ENCODE measurements at places on chromosomes 5 and 9.

- DNase-seq, result no peak
Measured at GRCh38 chr5:132754947-132755346, 7.7 kb downstream of the CCNI2 start.

- DNase-seq, result no peak
Measured at GRCh38 chr5:157312492-157312891, 46.6 kb downstream of the CYFIP2 start.

- no peak for DNase-seq
Measured at GRCh38 chr9:114501796-114502682, 3.2 kb downstream of the WHRN start.

DNA sequence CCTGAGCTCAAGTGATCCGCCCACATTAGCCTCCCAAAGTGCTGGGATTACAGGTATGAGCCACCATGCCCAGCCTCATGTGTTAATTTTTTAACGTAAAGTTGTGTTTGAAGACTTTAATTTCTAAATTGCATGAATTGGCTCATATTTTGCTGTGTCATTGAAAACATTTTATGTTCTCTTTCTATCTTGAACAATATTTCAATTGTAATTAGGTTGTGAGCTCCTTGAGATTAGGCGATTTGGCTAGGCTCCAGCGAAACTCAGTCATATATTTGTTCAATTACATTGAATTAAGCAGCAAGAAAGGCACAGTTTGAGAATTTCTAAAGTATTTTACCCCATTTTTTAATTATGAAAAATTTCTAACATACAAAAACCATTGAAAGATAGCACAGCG lies 34.0 kb downstream of the GAPVD1 start:
- no peak for DNase-seq

GRCh38 chr9:85392260-85392659 lies 349.5 kb downstream of the AGTPBP1 start:
- DNase-seq, result no peak

DNA sequence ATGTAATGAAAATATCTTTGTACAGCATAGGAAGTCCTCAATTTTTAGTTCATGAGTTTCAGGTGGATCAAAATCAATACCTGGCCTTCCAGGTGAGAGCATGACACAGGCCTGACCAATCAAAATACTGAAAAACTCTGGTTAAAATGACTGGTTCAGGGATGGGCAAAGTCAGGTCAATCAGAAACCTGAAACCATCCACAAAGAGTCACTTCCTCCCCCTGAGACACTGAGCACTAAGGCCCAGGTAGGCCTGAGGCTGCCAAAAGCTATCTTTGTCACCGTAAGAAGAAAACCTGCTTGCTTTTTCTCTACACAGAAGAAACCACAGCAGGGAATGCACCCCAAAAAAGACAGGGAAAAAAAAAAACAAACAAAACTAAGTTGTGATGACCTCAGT lies 444.8 kb downstream of the TLR4 start:
- DNase-seq, result no peak

DNA sequence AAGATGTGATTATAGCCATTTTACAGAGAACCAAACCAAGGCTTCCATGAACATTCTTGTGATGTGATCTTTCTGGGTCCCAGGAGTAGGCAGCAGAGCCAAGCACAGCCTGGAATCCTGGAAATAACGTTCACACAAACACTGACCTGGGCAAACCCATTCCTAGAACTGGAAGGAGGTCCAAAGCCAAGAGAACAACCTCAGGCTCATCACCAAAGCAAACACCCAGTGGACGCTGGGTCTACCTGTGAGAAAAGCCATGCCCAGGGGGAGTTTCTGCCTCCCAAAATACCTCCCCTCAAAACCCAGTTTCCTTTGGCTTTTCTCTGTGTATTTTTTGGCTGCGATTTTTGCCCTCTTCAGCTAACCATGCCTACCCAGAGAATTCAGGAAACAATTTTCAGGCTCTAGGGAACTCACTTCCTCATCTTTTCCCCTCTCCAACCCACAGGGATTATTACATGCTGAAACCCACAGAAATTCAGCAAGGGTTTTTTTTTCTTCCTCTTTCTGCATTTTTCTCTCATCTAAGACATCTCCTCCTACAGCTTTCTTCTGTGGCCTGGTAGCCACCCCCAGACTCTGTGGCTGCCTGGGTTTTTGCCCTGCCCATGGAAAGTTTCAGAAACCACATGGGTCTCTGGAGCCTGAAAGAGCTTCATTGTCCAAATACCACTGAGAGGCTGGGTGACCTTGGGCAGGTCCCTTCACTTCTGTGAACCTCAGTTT lies 75.0 kb downstream of the TNC start:
- DNase-seq, result no peak

DNA sequence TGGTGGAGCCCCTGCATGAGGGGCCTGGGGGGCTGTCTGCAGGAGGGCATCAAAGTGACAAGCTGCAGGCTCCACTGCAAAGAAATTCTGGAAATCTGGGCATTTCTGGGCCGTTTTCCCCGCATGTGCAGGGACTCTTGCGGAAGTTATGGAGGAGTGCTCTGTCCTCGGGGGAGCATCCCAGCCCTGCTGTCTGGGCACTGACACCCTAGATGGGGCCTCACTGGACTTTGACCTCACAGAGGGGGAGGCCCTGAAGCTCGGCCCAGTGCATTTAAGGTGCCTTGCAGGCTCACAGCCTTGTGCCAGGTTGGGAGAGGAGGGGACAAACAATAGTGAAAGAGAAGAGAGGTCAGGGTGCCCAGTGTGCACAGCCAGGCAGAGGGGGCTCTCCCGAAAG lies 35.4 kb downstream of the LHX3 start:
- no peak for DNase-seq

GRCh38 chr9:77753180-77753579 lies 105.1 kb upstream of the GNA14 start:
- DNase-seq, result no peak

GRCh38 chr9:17082343-17083064 lies 52.3 kb upstream of the CNTLN start:
- DNase-seq, result peak; percentile 73

DNA sequence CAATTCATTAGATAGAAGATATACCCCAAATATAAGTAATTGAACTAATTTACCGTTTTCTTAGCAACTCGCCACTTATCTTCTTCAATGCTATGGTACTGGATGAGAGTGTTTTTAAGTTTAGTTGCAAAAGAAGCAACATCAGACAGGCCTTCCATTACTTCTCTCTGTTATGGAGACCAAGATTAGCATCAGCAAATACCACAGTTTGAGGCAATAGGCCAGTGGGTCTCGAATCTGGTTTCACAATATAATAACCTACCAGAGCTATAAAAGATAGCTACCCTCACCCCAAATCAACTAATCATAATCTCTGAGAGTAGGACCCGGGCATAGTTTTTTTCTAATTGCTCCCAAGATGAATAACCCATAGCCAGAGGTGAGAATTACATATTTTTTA lies 5.1 kb downstream of the STARD4 start:
- DNase-seq, result no peak

DNA sequence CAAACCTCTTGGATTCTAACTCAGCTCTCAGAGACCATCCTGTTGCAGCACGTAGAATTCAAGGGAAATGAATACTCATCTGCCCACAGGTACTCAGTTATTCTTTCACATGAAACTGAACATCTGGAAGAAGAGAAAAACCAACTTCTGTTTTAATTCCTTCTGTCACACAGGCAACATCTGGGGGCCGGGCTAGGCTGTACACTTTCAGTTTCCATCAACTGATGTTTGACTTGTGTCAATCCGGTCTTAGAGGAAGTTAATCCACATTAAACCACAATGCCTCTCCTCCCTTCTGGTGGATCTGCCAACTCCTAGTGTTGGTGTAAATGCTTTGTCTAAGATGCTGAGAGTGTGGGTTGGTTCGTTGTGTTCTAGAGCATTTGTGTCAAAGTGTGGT lies 17.6 kb downstream of the DMRT3 start:
- DNase-seq, result no peak

DNA sequence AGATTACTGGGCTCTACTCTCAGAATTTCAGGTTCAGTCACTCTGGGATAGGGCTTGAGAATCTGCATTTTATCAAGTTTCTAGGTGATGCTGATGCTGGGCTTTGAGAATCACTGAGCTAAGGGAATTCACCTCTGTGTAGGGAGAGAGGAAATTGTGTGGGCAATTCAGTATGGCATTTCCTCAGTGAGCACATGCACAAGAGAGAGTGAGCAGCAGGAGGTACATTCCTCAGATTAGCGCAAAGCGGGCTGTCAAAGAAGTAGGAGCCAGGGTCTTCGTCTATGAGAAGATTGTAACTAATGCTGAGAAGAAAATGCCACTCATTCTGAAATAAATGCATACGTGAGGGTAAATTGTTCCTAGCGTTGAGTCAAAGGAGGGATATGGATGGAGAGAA lies 175.9 kb downstream of the KIF4B start:
- DNase-seq, result no peak

GRCh38 chr5:54558362-54558761 lies 40.8 kb downstream of the SNX18 start:
- no peak for DNase-seq

GRCh38 chr5:113495422-113495841 lies 7.2 kb upstream of the MCC start:
- DNase-seq, result no peak

DNA sequence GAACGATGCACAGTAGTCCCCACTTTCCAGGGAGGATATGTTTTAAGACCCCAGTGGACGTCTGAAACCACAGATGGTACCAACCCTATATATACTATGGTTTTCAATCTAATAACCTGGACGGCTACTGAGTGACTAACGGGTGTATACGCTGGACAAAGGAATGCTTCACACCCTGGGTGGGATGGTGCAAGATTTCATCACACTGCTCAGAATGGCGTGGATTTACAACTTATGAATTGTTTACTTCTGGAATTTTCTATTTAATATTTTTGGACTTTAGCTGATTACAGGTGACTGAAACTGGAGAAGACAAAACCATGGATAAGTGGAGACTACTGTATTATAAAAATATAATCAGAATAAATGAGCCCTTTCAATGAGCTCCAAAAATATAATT lies 147.6 kb upstream of the TRIM32 start:
- no peak for DNase-seq

DNA sequence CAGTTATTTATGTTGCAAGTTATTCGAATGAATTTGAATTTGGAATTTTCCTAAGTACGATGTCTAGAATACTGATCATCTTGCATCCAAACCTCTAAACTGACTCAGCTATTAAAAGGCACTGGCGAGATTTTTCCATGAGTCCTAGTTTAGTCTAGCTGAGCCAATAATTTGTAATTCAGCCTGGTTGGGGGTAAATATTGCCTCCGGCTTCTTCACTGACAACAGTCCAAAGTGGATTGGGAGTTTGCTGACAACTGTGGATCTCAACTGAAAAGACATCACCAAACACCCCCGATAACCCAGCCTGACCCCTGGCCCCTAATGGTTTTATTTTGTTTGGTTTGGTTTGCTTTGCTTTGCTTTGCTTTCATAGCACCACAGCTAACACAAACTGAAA lies 189.8 kb upstream of the DAPK1 start:
- no peak for DNase-seq

DNA sequence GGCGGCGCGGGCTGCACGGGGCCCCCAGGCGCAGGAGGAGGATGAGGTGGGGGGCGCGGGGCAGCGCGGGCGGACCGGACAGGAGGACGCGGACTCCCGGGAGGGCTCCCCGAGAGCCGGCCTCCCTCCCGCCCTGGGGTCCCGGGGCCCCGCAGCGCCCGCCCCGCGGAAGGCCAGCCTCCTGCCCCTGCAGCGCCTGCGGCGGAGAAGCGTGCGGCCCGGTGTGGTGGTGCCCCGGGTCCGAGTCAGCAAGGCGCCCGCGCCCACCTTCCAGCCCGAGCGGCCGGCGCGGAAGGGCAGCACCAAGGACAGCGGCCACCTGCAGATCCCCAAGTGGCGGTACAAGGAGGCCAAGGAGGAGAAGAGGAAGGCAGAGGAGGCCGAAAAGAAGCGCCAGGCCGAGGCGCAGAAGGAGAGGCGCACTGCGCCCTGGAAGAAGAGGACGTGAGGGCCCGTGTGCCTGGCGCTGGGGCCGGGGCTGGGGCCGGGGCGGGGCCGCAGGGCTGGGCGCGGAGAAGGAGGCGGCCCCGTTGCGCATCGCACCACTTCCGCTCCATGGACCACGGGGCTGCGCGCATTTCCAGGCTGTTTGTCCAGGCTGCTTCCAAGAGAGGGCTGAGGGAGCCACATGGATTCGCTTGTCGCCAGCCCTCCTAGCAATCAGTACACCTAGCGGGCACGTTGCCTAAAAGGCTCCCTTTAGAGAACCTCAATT lies 86.0 kb downstream of the ANKRD33B start:
- peak; percentile 39 for DNase-seq

DNA sequence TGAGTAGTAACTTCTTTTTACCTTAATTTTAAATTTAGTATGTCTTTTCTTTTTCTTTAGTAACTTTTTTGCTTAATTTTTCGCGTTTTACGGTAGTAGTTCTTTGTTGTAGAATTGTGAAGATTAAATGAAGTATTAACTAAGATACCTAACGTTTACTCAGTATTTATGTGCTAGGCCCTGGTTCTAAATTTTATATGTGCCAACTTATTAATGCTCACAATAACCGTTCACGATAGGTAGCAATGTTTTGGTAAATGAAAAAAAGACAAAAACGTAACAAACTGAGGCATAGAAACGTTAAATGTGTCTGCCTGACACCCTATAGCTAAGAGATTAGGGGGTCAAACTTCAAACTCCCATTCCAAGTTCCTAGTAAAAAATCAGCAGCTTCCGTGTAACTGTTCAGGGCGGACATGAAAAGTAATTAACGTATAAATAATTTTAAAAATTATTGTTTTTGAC lies 1.2 kb downstream of the MRPS30 start:
- no peak for DNase-seq

- DNase-seq, result no peak
Measured at GRCh38 chr5:116135344-116135743, 50.5 kb downstream of the COMMD10 start.

DNA sequence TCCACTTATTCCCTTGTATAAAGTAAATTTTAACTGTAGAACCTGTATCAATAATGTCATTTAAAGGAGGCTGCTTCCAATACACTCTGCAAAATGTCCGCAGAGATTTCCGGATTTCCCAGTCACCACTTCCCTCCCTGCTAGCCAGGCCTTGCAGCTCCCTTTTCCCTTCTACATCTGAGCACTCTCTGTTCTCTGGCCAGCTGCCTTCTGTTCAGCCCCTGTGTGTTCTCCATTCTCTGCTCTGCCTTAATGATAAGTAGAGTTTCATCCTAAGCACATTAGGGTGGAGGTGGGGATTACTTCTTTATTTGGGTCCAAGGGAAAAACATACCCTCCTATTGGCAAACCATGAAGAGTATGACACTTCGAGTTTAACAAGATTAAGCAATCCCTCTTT lies 719.6 kb upstream of the WWC1 start:
- DNase-seq, result no peak

GRCh38 chr5:125006011-125006685 lies 259.7 kb upstream of the ZNF608 start:
- no peak for DNase-seq

DNA sequence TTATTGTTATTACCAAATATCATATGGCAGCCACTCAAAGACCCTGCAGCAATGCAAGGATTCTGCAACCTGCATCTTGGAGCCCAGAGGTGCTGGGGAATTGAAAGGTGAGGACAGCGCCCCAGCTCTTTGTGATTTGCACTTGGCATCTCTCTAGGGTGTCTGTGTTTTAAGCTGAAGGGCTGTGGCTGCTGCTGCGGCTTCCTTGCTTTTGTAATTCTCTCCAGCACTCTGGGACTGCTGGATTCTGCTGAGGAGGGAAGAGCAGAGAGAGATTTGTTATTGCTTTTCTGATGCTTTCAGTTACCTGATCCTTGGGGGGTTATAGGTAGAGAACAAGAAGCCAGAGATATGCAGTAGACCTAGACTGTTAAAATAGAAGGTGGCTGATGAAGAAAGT lies 562.4 kb downstream of the EBF1 start:
- no peak for DNase-seq

GRCh38 chr9:35353731-35354365 lies 136.1 kb upstream of the RUSC2 start:
- no peak for DNase-seq

Data from sigmoid colon (tissue), 7 donors.